Glomerular endothelial cell (primary cell): ENCODE measurements at places on chromosomes 4 and X. TPM values are rescaled to one million over a fixed set of nuclear protein-coding genes. Genes with fewer than 3 reads are reported as not detected.

Gene FAM9C
- total RNA-seq = not detected in 2 replicates

Gene PROM1
- 4.9 and 5.4 TPM in 2 replicates for total RNA-seq

Gene TMEM128
- 11.1 and 22.5 TPM in 2 replicates for total RNA-seq

Gene LARP7
- 25.6 and 31.9 TPM in 2 replicates for total RNA-seq

Gene FABP2
- total RNA-seq = not detected in 2 replicates

Gene ASB9
- total RNA-seq = 10.6 and 17.0 TPM in 2 replicates

Gene TBX22
- not detected in 2 replicates for total RNA-seq

Gene TSPAN6
- 32.5 and 34.1 TPM in 2 replicates for total RNA-seq

Gene TMEM255A
- 0.05 TPM in 1 of 2 replicates, not detected in the other for total RNA-seq

Gene PSAPL1
- total RNA-seq = not detected in 2 replicates

Gene NDP
- total RNA-seq = 0.15 and 0.35 TPM in 2 replicates

Gene SYNPO2
- 0.47 and 0.53 TPM in 2 replicates for total RNA-seq
